ENCODE measurements at places on chromosomes 5 and 9.

DNA sequence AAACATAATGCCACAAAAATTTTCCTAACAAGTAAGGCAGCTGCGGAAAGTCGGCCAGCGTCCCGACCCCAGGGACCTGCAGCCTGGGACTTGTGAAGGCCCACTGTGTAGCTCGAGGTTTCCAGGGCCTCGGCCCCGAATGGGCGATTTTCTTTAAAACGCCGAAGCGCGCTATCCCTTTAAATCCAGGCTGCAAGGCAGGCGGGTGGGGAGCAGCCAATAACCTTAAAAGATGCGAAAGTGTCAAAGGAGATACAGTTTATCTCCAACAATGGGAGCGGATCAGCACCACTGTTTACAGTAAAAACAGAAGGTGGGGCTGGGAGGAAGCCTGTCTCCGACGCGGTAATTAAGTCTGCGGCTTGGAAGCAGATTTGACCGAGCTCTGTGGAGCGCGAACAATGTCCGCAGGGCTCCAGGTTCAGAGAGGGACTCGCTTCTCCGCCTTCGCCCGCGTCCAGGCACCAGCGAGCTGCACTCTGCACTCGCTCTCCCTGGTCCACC, 1.7 kb upstream of the ZSWIM6 start:
- DNase-seq, result no peak

DNA sequence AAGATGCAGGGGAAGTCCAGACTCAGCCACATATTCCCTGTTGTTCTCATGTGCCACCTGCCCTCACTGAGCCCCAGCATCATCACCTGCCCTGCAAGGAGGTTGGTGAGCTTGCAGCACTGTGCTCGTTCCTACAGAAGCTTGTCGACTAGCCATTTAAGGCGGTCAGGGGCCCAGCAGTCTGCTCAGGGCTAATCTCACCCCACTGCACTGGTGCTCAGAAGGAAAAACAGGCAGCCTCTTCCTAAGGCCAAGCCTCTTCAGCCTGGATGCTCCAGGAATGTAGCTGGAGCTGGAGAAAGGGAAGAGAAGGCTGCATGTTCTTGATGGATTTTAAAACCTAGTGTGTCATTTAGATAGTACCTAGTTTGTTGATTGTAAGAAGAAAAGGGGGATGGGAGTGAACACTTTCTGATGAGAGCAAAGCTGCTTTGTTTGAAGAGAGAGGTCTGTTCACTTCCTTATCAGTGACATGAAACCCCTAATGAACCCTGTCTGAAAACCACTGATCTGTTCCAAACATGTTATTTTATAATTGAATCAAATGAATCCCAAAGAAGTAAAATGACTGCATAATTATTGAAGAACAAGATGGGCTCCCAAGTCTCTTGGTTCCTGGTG, 10.6 kb upstream of the ASPN start:
- DNase-seq, result no peak

GRCh38 chr9:120442308-120442995, 137.5 kb downstream of the CDK5RAP2 start:
- no peak for DNase-seq

DNA sequence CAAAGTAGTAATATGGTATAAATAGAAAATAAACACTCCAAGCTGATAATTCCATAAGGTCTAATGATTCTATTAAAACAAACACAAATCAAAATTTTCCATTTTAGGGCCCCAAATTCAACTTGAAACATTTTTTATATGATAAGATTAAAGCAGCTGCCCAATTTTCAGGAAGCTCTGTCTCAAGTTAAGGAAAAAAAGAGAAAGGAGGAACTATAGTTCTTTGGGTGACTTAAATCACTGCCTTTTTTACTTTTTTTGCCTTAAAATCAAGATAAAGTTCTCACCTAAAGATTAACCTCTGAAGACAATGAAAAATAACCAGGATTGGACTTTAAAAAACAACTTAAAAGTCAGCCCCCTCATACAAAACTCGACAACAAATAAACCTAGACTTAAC, 76.0 kb upstream of the IFNE start:
- no peak for DNase-seq

GRCh38 chr5:169218176-169218575, 82.8 kb downstream of the SLIT3 start:
- DNase-seq, result no peak

- DNase-seq, result peak; percentile 59
Observed at GRCh38 chr5:58462623-58463230, 2.8 kb upstream of the PLK2 start.

DNA sequence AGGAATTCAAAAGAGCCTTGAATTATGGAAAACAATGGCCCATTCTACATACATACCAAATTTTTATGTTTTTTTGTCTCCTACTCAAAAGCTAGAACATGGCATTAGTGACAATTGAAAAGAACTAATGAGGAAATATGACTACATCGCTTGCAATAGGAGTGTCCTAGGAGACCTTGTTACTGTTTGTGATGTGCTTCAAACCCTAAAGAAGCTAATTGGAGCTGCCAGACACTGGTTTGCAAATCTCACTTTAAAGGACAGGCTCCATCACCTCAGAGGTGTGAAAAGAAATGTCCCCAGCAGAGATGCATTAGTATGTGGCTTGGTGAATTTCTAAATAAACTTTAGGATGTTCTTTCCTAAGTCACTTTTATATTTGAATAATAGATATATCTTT, 354.2 kb upstream of the EFNA5 start:
- DNase-seq, result no peak

DNA sequence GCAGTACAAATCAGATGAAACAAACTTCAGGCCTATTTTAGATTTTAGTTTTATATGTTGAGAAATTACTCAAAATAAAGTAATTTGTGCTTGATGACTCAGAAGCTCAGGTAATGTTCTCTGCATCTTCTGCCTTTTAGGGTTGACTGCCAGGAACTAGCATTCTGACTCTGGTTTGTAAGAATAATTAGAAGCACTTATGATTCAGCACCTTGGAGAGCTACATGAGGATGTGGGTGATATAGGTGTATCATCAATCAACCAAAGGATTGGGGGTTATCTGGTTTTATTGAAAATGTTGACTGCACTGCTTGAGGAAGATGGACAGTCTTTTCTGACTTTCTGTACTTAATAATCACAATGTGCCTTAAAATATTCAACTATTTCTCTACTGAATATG, 118.7 kb upstream of the SGCD start:
- no peak for DNase-seq

DNA sequence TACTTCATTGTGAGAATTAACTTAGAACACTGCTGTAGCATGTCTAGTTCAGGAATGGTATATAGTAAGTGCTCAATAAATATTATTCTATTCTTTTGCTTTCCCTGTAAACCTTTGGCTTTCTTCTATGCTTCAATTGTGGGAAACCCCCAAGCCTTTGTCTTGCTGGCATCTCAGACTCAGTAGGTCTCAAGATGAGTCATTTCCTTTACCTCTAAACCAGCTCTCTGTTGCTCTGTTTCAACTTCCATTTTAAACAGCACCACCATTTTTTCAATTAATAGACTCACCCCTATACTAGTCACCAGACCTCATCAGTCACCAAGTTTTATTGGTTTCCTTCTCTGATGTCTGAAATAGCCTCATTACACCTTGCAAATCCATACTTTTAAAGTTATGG, 43.5 kb downstream of the DMAC1 start:
- no peak for DNase-seq

GRCh38 chr9:113652355-113653152, 189.0 kb downstream of the RGS3 start:
- DNase-seq, result no peak

- no peak for DNase-seq
Observed at GRCh38 chr5:177987326-177987725, 8.7 kb downstream of the PROP1 start.

DNA sequence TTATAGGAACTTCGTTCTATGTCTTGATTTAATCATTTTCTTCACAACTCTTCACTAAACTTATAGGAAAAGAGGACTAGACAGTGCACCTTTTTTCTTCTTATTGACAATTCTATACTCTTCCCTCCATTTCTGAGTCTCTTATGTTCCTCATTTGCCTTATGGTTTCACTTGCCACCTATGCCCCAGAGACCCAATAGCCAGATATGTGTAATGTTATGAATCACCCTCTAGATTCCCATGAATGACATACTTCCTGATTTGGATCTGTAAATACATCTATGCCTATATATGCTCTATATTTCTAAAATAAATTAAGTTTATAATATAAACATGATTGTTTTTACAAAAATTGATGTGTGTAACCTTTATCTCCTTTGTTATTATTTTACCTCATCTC, 514.1 kb upstream of the MEF2C start:
- no peak for DNase-seq

DNA sequence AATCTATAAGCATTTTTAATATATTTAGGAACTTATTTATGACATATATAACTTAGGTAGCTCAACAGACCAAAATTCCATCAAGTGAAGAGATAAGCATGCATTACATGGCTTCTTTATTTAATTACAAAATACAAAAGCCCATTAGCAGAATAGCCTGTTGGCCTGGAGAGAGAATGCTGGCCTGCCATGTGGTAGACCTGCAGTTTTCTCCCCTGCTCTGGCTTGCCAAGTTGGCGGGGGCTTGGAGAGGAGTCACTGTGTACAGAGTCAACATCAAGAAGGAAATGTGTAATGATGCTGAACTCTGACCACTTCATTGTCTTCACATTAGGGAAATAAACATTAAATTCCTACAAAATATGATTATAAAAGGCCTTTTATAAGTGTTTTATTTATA, 69.8 kb upstream of the CNTLN start:
- no peak for DNase-seq

- DNase-seq, result no peak
Observed at GRCh38 chr5:87588316-87588715, 175.6 kb upstream of the CCNH start.

DNA sequence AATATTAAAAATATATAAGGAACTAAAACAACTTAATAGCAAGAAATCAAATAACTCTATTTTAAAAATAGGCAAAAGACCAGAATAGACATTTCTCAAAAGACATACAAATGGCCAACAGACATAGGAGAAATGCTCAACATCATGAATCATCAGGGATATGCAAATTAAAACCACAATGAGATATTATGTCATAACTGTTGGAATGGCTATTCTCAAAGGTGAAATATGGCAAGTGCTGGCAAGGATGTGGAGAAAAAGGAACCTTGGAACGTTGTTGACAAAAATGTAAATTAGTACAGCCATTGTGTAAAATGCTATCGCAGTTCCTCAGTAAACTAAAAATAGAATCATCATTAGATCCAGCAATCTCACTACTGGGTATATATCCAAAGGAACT, 468.5 kb downstream of the NFIB start:
- no peak for DNase-seq

GRCh38 chr5:4453655-4454054, 686.5 kb upstream of the ADAMTS16 start:
- no peak for DNase-seq

GRCh38 chr9:93560991-93561390, 15.4 kb upstream of the PHF2 start:
- DNase-seq, result no peak

- no peak for DNase-seq
Observed at GRCh38 chr5:81164476-81164875, 68.6 kb upstream of the CKMT2 start.

- no peak for DNase-seq
Observed at GRCh38 chr9:80231318-80232236, 659.8 kb downstream of the TLE4 start.

DNA sequence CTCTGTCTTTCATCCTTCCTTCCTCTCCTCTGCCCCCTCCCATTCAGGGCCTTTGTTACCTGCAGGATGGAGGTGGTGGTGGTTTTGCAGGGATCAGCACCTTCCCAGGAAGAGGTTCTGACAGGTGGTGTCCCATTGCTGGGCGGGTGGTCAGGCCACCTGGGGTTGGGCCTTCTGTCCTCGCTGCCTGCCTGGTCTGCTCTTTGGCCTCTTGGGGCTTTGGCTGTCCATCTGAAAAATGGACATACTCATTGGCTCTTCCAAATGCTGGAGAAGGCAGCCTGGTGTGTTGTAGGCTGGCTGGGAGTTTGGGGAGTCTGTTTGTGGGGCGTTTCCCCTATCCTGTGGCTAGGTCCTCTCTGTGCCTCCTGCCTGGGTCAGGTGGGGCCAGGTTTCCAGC, 4.3 kb downstream of the RXRA start:
- DNase-seq, result no peak

DNA sequence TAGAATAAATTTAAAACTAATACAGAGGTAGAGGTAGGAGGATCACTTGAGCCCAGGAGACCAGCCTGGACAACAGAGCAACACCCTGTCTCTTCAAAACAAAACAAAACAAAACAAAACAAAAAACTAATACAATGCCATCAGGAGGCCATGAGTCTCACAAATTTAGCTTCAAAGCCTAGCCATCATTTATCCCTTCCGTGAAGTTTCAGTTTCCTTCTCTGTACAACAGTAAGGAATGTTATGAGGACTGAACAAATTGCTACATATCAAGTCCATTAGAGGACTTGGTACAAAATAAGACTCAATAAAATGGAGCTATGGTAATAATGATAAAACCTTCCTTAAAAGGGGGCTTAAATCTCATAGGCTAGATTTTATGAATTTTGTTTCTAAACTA, 60.8 kb downstream of the MAPKAP1 start:
- DNase-seq, result no peak

DNA sequence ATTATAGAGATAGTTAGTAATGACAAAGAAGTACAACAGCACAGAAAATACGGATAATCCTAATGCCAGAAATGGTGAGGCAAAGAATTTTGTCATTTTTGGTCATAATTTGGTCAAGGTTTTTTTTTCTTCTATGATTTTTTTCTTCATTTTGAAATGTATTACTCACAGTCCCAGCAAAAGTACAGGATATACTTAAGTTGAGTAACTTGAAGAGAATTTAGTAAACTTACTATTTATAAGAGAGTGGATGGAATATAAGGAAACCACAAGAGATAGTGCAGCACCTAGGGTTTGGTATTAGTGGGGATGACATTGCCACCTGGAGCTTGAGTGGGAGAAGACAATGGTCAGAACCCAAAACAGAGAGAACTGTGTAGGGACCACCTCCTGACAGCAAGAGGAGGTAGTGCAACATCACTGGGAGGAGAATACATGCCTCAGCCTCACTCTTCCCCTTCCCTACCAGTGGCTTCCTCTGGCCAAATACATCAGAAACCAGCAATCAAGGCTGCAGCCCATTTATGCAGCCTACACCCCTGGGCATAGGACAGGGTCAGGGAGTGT, 434.5 kb upstream of the TRPC7 start:
- DNase-seq, result no peak

- no peak for DNase-seq
Observed at GRCh38 chr5:33205079-33205478, 235.7 kb upstream of the TARS1 start.

- no peak for DNase-seq
Observed at GRCh38 chr9:97980918-97981845, 2.0 kb upstream of the ANP32B start.

Data from naive thymus-derived CD4-positive, alpha-beta T cell (primary cell).